ENCODE measurements at places on chromosomes 1 and 21.

- DNase-seq = no peak
These were observed 59.0 kb upstream of the FASLG start for GRCh38 chr1:172599912-172600311.

DNA sequence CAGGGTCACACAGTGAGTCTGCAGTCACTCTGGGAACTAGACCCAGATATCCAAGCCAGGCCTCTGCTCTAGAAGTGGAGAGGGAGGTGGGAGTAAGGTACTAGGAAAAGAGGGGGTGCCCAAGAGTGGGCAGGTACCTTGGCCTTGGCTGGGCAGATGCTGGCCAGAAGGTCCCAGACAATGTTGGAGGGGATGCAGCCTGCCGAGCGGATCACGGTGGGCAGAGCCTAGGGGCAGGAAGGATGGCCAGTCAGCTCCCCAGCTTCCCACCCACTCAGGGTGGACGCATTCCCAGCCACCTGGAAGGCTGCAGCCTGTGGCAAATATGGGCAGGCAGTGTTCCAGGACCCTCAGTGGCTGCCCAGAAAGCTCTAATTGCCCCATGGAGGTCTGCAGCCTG lies 23.3 kb downstream of the SPOCD1 start:
- DNase-seq = no peak

DNA sequence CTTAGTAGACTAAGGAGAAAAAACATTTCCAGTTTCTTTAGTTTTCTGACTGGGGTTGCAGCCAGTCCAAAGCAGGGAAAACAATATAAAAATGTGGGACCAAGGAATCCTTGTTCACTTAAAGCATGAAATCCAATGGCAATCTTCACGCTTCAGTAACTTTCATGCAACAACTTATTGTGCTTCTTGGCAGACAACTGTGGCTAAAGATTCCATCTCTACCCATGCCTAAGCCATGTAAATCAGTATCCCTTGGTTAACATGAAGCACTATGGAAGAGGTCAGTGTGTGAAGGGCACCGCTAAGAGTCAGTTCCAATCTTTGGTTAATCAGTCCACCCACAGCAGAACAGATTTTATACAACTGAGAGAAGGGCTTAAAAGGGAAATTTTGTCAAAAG lies 201.8 kb upstream of the GREM2 start:
- no peak for DNase-seq

DNA sequence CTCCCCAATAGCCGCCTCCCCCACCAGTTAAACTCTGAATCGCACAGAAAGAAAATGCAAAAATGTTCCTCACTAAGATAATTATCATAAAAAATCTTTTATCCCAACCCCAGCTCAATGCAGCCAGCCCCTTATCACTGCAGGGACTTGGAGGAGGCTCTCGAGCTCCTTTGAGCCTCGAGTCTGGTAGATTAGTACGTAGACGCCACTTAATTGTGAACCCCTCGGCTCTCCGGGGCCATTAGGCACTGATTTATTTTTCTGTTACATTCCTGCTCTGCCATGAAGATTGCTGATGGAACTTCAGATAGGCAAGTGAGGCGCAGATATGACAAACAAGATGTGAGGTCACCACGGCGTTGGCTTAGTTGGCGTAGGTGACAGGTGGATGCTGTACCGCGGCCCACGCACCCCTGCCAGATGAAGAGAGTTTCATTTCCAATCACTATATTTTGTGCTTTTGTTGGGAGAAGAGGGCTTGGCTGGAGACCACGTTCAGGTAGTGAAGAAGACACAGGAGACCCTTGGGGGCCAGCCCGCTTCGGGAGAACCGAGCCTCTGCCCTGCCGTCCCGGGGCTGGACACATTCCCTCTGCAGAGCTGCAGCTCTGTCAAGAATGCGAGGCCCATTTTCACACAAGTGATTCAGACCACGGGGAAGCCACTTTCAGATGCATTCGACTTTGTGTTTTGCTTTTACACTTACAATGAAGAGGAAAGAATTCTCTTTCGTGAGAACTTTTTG lies 55.9 kb upstream of the ARHGEF16 start:
- DNase-seq = no peak

DNA sequence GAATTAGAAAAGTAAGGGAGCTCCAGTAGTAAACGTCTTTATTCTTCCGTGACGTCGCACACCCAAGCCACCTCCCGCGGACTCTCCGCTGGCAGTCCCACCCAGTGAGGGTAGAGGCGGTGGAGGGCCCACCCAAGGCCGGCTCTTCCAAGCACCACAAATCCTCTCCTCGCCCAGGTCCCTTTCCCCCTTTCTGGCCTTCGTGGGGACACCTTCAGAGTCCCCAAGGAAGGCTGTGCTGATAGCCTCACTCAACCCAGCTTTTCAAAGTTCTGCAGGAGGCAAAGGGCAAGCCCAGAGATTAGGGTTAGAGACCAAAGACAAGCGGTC lies 349 bp upstream of the GPN2 start:
- DNase-seq = no peak

- DNase-seq = no peak
These were observed 46.8 kb upstream of the EDEM3 start for GRCh38 chr1:184801503-184801902.

GRCh38 chr1:198258491-198258890 lies 101.7 kb downstream of the NEK7 start:
- no peak for DNase-seq

DNA sequence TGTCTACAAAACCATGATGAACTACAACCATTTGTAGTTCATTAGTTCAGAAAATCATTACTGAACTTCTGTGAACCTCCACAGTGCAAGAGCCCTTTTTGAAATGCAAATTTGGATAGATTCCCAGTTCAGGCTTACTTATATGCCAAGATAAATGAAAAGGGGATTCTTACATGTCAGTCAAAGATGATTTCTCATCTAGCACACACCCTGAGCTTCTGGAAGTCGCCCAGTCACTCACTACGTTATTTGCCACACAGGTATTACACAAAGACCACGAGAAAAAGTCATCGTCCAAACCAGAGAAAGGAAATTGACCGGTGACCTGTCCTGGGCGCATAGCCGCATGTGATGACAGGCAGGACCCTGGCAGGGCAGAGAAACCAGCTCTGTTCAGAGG lies 41.8 kb downstream of the ETS2 start:
- no peak for DNase-seq

DNA sequence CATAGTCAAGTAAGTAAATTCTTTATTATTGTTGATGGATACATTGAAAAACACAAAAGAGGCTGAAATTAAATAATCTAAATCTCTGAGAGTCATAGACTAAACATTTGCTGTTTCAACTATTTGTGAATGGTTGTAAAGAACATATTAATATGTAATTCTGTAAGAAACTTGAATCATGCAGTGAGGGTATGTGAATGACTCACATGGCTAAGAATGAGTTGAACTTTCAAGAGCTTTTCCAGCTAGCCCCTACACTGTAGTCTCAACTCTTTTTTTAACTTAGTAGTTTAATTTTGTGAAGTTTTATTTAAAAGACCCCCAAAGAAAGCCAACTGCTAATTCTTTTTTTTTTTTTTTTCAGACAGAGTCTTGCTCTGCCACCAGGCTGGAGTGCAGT lies 588.1 kb downstream of the DPYD start:
- DNase-seq = no peak

DNA sequence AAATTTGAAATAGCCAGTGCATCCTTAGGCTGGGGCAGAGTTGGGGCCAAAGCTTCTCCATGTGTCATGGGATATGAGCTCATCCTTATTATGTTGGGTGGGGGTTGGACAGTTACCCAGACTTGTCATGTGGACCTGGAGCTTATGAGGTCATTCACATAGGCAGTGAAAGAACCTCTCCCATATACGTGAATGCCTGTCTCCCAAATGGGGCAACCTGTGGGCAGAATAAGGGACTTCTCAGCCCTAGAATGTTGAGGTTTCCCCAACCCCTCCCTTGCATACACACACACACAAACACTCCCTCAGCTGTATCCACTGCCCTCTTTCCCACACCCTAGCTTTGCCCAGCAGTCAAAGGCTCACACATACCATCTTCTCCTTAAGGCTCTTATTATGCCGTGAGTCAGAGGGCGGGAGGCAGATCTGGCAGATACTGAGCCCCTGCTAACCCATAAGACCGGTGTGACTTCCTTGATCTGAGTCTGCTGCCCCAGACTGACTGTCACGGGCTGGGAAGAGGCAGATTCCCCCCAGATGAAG lies 2.3 kb upstream of the IVL start:
- no peak for DNase-seq

GRCh38 chr1:38014171-38014570 lies 1.6 kb downstream of the UTP11 start:
- DNase-seq = no peak

- no peak for DNase-seq
These were observed 73.2 kb downstream of the MAN1C1 start for GRCh38 chr1:25689686-25690381.

- no peak for DNase-seq
These were observed 12.9 kb downstream of the DESI2 start for GRCh38 chr1:244665771-244666217.

DNA sequence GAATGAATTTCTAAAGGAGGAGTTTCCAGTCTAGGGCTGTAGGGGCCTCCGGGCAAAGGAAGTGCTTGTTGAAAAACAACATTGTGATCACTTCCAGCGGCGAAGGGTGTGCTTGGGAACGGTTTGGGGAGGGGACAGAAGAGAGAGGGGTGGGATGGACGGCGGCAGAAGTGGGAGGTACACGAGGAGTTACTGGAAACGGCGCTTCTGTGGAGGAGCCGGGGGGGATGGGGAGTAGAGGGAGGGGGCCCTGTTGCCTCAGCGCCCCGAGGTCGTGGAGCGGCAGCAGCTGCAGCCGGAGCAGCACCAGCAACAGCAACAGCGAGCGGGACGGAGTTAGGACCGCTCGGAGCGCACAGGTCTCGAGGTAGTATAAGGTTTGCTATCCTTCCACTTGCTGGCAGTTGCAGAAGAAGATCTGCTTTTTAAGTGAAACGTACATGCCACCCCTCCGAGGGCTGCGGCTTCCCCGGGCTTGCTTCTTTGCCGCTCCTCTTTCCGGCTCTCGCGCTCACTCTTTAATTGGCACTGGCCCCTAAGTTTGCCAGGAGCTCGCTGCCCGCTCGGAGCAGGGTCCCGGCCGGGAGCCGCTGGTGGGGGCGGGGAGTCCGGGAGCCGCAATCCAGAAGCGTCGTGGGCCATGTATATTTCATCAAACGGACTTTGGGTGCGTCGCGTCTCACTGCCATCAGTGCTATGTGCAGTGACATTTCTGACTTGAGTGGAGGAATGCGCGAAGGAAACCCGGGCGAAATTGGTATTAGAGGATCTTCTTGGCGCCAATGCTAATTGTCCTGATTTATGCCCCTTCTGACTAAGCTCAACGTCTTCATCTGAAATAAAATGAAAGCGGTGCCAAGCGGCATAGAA lies 771 bp upstream of the NTNG1 start:
- peak; percentile 10 for DNase-seq

GRCh38 chr1:186532466-186532865 lies 71.6 kb upstream of the PDC start:
- no peak for DNase-seq

DNA sequence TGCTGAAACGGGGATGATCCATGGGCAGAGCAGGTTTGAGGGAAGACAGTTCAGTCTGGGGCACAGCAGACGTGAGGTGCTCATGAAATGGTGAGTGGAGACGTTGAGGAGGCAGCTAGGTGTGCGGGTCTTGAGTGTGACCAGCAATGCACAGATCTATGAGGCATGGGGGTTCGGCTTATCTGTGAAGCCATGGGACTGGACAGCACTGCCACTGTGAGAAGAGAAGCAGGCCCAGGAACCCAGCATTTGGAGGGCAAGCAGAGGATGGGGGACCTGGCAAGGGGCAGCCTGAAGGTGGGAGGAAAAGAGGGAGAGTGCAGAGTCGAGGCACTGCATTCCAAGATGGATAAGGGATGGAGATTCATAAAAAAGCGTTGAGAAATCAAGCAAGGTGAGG lies 8.0 kb downstream of the CSF1 start:
- DNase-seq = no peak

DNA sequence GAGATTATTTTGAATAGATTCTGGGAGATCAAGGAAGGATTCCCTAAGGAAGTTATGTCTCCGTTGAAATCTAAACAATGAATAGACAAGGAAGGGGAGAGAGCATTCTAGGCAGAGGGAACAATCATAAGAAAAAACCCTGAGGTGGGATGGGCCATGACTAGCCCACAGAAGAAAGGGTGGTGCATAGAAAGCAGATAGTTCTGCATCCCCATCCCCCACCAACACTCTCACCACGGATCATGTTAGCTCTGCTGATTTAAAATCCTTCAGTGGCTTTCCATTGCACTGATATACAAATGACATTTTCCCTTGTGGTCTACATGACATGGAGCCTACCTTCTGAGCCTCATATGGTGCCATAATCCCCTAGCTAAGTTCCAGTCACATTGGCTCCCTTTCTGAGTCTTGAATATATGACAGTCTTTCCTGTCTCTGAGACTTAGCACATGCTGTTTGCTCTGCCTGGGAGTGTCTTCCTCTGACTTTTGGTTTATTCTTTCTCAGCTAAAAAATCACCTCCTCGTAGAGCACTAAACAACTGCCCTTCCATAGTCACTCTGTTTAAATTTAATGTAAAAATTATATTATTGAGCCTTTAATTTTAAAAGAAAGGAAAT lies 15.2 kb downstream of the SCMH1 start:
- DNase-seq = no peak

DNA sequence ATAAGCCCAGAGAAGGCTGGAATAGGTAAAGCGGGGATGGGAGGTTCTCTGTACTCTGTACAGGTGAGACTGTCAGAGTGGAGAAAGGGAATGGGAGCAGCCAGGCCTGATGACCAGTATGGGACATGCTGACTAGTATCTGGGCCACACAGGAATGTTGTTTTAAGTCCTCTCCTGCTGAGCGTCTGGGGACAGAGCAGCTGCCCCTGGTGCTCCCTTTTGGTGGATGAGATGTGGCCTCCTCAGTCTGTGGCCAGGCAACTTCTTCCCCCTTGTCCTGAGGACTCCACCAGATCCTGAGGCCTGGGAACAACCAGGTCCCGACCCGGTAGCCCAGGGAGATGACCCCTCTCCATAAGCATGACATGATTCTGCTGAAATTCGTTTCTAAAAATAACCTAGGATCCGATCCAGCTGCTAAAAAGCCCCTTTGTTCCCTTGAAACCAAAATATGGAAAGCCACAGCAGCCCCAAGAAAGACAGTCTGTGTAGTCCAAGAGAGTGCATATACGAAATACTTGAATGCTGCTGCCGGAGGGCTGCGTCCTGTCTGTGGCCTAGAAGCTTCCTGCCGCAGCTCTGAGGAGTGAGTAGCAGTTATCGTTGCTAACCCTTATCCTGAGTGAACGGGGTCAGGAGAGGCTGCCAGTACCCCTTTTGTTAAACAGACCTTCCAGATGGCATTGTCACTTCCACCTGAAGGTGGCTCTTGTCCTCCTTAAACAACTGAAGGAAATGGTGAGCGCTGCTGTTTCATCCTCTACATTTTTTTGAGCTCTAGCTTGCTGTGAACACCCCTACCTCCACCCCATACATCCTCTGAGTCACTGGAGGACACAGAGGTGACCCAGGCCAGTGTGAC lies 47.1 kb downstream of the ATP2B4 start:
- peak; percentile 91 for DNase-seq

- no peak for DNase-seq
These were observed 437.4 kb downstream of the NUF2 start for GRCh38 chr1:163758977-163759670.

GRCh38 chr1:46582972-46583371 lies 21.1 kb downstream of the MKNK1 start:
- no peak for DNase-seq
